ENCODE measurements at places on chromosomes 1 and 21. TPM values are rescaled to one million over a fixed set of nuclear protein-coding genes. Genes with fewer than 3 reads are reported as not detected.

RXFP4 gene
- polyA plus RNA-seq = 0.22 TPM

HSD3B2 gene
- polyA plus RNA-seq = not detected

DNA sequence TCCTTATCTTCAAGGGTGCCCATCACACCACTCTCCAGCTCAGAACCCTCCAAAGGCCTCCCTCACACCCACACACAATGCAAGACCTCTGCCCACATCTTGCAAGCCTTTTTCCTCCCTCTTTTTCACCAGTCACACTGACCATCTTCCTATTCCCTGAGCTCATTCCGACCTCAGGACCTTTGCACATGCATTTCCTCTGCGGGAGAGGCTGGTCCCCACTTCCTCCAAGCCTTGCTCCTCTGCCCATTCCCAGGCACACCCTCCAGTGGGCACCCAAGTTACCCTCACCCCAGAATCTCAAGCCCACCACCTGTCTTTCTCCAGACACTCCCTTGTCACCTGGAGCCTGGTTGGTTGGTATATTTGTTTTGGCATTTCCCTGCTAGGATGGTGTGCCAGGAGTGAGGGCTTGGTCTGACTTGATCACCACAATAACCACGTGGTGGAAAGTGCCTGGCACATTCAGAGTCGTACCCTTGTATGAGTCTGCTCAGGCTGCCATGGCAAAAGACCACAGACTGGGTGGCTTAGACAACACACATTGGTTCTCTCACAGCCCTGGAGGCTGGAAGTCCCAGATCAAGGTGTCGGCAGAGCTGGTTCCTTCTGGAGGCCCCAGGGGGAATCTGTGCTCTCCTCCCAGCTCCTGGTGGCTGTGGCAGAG is 13.2 kb downstream of the MX2 start:
- DNase-seq = no peak

DNA sequence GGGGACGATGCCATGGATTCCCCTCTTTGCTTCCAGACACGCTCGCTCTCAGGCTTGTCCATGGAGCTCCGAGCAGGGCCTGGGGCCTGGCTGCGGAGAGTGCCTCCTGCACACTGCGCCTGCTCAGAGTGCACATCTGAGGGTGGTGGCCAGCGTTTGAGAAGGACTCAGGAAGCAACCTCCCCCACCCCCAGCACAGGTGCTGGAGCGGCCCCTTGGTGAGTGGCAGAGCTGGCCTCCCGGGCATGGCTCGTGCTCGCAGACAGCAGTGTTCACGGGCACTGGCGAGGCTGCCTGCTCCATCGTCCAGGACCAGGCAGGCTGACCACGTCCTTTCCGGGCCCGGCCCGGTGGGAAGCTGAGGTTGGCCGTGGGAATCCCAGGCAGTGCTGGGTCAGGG is 2.8 kb downstream of the SPATC1L start:
- no peak for DNase-seq

DNA sequence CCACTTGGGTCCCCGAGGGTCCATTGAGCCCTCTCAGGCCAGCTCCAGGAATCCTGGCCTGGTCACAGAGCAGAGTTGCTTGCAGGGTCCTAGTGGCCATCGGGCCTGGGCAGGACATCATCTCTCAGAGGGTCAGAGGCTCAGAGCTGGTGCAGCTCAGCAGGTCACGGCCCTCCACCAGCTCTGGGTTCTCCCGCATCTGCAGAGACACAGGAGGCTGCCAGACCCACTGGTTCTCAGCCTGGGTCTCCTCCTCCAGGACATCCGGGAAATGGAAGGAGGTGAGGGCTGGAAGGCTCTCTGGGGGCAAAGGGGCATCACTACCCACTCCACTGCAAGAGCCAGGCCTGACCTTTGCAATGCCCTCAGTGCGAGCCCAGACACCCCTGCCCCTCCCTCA is 6.5 kb downstream of the TMEM54 start:
- DNase-seq = no peak

GRCh38 chr1:45522324-45523104 is 830 bp upstream of the PRDX1 start:
- DNase-seq = no peak

DNA sequence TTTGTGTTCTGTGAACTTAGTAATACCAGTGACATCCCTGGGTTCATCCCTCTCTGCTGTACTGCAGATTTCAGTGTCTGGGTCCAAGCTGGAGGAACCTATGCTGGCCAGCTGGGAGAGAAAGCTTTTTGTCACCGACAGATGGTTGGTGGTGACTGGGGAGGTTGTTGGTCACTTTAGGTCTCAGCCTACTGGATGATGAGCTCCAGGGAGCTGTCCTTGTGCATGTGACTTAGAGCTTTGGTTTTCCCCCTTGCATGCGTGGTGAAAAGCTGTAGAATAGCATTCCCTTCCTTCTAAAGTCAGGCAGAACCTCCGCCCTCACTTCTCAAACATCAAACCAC is 22.9 kb upstream of the IKBKE start:
- DNase-seq = no peak

DNA sequence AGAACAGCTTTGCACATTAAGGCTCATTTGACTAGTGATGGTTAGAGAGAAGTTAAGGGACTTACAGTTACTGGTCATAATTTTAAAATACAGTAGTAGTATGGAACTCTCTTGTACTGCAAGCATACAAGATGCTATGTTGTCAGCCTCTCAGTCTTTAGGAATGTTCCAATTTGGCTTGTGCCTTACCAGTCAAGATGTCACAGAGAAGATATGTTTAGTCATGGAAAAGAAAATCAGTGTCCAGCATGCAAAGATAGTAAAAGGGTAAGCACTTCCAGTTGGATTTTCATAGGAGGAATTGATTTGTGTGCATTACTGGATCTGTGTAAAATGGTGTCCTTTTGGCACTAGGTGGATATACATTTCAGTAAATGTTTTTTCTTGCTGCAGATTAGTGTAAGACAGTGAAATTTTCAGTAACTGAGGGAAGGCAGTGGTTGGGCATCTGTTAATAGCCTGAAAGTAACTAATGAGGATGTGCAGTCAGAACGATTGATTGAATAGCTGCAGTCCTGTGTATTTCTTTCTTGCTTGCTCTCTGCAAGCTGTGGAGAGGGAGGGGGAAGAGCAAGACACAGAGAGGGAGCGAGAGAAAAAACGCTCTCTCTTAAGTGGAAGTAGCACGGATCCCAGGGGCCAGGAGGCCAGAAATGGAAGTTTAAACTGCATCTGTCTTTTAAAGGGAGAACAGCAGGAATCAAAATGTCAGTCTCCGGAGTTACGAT is 108.2 kb downstream of the CLEC20A start:
- peak; percentile 74 for DNase-seq

DNA sequence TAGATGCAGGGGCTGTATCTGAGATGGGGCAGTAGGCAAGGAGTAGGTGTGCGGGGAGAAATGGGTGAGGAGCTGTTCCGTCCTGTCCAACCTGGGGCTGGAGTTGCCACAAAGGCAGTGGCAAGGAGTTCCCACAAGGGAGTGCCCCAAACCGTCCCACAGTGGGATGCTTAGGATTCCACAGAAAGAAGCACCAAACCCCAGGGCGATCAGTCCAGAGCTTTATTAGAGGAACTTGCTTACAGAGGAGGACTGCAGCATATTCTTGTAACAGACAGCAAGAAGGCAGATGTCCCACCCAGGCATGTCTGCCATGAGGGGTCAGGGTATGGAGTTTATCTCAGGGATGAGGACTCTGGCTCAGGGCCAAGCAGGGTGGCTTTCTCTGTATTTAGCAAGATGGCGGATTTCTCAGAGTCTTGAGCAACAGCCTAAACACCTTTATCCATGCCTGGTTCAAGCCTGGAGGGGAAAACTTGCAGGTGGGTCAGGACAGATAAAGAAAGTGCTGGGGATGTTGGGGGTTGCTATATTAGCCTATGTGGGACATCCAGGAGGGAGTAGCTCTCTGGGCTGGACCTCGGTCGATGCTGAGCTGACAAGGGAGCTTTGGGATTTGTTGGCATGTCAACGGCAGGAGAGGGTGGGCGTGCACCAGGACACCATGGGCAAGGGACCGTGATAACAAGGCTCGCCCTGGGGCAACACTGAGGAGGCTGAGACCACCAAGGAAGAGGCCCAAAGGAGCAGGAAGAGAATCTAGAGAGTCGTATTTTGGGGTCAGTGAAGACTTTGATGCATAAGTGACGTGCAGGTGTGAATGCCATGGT is 32.8 kb downstream of the OBSCN start:
- no peak for DNase-seq

GRCh38 chr1:60904099-60904851 is 178.1 kb upstream of the NFIA start:
- DNase-seq = peak; percentile 88

- DNase-seq = no peak
Measured at GRCh38 chr1:109840011-109840629, 70.5 kb upstream of the CSF1 start.

DNA sequence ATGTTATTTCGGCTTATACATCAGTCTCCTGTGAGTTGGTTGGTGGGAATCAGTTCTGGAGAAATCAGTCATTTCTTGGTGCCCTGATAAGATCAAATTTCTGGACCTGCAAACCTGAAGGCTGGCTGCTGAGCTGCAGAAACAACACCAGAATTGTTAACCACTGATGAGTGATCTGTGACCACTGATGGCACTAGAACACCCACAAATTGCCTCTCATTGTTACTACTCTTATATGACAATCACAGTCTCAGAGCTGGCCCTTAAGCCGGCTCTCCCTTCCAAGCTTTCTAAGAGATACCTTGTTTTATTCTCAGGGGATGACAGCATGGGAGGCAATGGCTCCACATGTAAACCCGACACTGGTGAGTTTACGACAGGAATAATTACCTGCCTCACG is 1.9 kb downstream of the C1orf162 start:
- no peak for DNase-seq

GRCh38 chr1:42290130-42290529 is 44.9 kb downstream of the FOXJ3 start:
- no peak for DNase-seq

DNA sequence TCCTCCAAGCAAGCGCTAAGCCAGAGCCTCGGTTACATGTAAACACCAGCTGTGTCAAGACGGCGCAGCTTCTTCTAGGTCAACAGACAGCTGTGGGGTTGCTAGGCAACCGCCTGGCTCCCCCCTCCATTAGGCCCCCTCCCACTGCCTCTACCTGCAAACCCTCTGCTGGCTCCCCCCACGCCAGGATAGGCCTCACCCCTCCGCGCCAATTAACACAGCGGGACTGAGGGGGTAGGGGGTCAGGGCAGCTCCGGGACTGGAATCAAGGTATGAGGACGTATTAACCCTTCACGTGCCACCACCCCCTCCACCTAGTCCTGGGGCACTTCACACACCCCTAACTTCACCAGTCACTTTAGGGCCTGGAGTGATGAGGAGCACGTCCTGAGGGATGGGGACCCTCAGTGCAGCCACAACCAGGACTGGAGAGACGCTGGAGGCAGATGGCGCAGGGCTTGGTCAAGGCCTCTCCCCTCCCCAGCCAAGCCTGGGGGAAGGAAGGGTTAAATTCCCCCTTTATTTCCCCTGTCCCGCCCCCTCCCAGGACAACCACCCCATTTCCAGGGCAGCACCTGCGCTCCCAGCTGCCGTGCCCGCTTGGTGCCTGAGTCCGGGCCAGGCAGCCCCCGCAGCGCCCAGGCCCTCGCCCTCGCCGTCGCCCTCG is 37.4 kb upstream of the WASF2 start:
- peak; percentile 97 for DNase-seq

GRCh38 chr1:20068722-20069121 is 1.3 kb upstream of the PLA2G5 start:
- no peak for DNase-seq

DNA sequence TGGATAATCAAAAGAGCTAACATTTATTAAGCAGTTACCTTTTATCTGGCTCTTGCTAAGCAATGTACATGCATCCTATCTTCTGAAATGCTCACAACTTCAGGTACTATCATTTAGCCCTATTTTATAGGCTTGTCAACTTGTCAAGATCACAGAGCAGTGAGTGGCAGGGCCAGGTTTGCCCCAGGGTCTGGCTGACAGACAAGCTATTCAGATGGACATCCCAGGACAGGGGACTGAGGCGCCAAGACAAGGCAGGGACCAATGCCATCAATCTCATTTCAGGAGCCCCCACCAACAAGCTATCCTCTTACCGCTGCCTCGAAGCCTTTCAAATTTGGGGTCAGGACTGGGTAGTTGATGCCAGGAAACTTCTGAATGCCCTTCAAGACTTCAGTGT is 8.9 kb downstream of the HMGCL start:
- no peak for DNase-seq

DNA sequence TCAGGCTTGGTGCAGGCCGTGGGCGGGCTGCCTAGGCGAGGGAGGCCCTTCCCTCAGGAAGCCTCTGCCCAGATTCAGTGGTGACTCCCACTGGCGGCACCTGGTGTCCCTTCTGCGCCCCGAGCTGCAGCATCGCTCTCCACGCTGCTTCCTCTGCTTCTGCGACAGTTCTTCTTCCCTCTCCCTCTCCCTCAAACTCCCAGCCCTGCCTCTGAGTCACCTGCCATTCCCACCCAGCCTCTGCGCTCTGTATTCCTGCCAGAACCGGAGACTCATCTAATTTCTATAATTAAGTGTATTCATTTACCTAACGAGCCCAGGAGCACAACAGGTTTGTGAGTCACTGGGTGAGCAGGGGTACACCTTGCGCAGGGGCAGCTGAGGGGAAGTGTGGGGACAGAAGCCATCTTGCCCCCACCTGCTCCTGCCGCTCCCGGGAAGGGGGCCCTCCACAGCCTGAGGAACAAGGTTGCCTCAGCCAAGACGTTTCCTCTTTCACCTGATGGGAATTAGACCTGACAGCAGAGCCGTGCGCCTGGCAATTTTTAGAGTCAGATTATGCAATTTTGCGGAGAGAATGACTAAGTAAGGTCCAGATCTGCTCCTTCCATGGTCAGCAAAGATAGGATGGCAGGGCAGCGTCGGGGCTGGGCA is 19.4 kb downstream of the KCNC4 start:
- no peak for DNase-seq

DNA sequence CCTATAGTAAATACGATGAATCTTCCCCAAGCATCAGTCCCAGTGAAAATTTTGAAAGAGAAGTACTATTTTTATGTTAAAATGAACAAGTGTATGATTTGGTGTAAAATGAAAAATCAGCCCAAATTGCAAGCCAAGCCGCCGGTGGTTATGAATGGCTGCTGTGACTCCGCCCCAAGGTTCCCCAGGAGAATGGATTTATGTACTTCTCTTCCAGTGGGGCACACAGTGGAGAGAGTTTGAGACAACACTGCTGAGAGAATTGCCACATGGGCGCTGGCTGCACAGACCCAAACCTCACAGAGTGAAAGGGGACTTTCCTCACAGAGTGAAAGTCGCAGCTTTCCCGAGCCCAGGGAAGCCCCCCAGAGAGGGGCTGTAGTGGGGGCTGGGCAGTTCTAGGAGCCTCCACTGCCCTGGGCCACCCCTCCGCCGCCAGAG is 24.0 kb downstream of the CDK18 start:
- no peak for DNase-seq

DNA sequence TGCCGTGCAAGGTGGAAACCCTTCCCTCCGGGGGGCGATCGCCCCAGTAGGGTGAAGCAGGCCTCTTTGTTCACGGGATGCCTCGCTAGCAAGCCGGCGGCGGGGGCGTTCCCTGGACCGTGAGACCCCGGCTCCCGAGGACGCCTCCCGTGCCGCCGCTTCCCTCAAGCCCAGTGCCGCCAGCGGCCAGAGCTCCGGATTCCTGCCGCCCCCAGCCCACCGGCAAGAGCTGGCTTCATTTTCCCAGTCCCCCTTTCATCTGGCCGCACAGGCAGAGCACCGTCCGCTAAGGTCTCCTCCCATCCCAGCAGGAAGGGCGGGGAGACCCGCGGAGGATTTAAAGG is 16.3 kb downstream of the IER5 start:
- DNase-seq = peak; percentile 38
